ENCODE measurements at places on chromosomes 6 and 20.

GRCh38 chr6:134480593-134480992 is 162.7 kb upstream of the SGK1 start:
- DNase-seq: no peak

DNA sequence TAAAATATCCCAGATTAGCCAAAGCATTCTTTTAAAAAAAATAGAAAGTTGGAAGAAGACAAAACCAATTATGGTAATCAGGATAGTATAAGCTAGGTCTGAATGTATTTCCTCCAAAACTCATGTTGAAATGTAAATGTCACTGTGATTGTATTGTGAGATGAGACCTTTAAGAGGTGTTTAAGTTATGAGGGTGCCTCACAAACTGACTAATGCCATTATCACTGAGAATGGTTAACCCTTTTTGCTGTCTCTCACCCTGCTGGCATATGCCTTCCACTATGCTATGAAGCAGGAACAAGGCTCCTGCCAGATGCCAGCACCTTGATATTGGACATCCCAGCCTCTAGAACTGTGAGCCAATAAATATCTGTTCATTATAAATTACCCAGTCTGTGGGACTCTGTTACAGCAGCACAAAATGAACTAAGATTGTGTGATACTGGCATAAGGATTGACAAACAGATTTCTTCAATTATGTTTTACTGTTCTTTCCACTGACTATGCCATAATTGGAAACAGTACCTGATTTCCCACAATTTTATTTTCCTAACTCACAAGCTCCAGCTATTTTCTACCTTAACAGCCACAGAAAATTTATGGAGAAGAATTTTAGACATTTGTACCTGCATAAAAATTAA is 63.8 kb downstream of the IBTK start:
- no peak for DNase-seq

GRCh38 chr6:28643017-28643740 is 117.5 kb downstream of the GPX5 start:
- peak; percentile 52 for DNase-seq

DNA sequence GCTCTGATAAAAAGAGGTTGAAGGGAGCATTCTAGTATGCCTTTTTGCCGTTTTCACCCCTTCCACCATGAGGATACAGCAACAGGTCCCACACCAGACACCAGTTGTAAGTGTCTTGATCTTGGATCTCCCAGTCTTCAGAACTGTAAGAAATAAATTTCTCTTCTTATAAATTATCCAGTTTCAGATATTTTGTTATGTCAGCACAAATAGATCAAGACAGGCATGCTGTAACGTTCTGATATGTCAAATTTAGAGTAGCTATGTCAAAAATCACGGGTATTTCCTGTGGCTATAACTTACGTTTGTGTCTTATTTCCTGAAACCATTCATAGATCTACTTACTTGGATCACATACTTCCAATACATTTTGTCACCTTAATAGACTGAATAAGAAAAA is 55.9 kb upstream of the CD83 start:
- no peak for DNase-seq

DNA sequence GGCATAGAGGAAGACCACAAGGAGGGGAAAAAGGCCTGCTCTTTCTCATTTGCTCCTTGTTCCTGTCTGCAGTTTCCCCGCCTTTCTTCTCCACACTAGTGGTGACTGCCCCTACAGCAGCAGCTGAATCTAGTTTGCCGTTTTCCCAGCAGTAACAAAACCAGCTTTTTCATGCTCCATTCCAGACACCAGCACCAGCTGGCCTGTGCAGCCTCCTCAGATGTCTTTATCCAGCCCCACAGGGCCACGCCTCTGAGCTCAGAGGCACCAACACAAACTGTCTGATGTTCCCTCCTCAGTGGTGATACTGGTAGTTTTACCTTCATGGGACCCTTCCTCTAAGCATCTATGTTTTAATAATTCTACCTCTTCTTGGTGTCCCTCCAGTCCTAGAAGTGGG is 70.4 kb upstream of the SLC24A3 start:
- DNase-seq: no peak

- DNase-seq: no peak
These were observed 9.6 kb downstream of the LRP11 start for GRCh38 chr6:149854532-149854931.

- DNase-seq: no peak
These were observed 234.1 kb downstream of the SOX4 start for GRCh38 chr6:21827425-21828202.

- no peak for DNase-seq
These were observed 12.7 kb upstream of the EFHC1 start for GRCh38 chr6:52407467-52407866.

- DNase-seq: no peak
These were observed 43.4 kb downstream of the TAF8 start for GRCh38 chr6:42093582-42094329.

- DNase-seq: no peak
These were observed 23.0 kb upstream of the STK38 start for GRCh38 chr6:36570264-36570663.

- DNase-seq: no peak
These were observed at the start of gene PRELID3B for GRCh38 chr20:59042151-59042795. TSS of gene PRELID3B (minus strand) at chr20:59042786. CDS start at chr20:59042730, 56 bp downstream.

- no peak for DNase-seq
These were observed 103.0 kb downstream of the LMBRD1 start for GRCh38 chr6:69693762-69694161.

GRCh38 chr20:15406072-15406471 is 1068.7 kb upstream of the FLRT3 start:
- no peak for DNase-seq

DNA sequence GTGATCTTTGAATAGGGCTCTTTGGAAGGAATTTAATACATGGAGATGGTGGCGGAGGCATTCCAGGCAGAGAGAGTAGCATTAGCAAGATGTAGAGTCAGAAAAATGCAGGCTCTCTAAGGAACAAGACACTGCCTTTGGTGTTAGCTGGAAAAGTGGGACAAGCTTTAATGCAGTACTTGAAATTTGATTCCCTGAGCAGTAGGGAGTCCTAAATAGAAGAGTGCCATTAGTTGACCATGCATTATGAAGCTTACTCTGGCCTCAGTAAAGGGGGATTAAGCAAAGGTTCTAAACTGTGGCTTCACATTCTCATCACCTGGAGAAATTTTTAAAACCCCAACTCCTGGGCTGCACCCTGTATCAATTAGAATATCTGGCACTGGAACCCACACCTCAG is 494.8 kb upstream of the SOX4 start:
- no peak for DNase-seq

- DNase-seq: no peak
These were observed 37.1 kb upstream of the KCNK5 start for GRCh38 chr6:39266375-39266774.

DNA sequence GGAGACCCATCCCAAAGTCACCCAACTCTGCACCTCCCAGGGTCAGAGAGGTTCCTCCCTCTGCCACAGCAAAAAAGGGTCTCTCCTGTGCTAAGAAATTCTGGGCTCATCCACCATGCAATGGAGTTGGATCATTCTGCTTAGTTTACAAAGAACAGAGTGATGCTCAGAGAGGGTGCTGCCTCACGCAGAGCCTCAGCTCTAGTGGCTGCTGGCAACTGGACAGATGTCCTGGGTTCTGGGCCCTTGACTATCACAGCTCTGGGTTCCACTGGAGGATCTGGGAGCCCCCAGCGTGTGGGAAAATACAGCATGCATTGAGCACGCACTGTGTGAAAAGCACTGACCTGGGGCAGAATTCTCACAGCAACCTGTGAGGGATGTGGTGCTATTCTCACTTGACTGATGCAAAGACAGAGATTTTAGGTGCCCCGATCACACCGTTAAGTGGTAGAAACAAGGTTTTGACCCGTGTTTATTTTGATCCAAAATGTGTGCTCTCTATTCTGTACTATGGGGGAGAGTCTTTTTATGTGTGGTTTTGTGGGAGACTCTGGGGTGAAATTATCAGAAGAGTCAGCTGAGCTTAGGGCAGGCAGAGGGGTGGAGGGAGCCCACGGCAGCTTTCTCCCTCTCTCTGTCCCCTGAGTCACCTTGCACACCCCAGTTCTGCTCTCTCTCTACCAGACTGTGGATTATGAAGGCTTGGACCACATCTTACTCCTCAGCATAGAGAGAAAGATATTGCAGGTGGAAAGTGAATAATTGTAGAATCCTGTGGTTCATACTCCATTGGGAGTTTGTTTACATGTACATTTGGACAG is 19.9 kb downstream of the TREML4 start:
- DNase-seq: no peak

DNA sequence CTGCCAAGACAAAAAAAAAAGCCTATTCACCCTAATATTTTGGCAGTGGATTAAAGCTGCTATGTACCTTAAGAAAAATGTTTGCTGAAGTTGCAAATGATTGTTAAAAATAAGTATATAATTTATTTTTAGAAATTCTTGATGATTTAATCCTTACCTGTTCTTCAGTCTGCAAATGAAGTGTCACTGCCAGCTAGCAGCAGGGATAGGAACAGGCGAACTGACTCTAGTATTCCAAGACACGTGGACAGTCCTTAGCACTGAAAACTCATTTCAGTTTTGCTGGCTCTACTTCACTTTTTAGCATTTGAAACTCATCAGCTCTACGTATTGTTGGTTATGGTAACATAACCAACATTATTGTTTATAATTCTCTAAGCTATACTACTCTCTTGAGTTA is 204.4 kb upstream of the ID4 start:
- no peak for DNase-seq

DNA sequence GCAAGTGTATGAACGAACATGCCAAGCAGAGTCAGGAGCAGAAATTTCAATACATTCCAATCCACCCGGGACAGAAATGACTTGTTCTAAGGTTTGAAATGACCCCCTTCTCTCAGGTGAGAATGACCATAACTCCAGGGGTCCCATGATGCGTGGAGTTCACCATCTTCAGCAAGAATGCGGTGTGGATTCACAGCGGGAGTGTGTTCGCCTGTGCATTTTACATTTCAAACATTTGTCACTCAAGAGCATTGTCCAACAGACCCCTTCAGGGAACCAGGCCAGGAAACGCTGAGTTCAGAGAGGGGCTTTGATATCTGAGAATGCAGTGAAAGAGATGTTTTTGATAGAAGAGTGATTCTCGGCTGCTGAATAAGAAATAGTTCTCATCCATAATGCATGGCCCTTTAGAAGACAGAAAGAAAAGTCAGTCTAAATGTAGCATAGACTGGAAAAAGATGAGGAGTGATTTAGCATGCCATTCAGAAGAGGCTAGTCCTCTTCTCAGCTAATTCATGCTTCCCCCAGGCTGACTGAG is 200.3 kb upstream of the KCNG1 start:
- no peak for DNase-seq

DNA sequence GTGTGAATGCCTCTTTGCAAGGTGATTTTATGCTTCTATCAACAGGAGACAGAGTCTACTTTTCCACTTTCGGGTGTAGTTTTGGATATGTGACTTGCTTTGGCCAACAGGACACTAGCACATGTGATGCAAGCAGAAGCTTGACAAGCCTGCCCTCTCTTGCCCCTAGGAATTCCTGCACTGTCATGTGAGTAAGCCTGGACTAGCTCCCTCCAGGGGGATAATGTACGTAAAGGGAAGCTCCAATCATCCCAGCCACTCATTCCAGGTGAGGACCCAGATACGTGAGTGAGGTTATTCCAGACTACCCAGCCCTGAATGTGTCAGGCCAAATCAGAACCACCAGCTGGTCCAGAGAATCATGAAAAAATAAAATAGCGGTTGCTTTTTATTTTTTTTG is 33.3 kb downstream of the BEND3 start:
- DNase-seq: no peak

GRCh38 chr6:142878407-142878806 is 66.6 kb downstream of the HIVEP2 start:
- DNase-seq: no peak

- DNase-seq: no peak
These were observed 80.6 kb downstream of the OTOR start for GRCh38 chr20:16828666-16829305.

DNA sequence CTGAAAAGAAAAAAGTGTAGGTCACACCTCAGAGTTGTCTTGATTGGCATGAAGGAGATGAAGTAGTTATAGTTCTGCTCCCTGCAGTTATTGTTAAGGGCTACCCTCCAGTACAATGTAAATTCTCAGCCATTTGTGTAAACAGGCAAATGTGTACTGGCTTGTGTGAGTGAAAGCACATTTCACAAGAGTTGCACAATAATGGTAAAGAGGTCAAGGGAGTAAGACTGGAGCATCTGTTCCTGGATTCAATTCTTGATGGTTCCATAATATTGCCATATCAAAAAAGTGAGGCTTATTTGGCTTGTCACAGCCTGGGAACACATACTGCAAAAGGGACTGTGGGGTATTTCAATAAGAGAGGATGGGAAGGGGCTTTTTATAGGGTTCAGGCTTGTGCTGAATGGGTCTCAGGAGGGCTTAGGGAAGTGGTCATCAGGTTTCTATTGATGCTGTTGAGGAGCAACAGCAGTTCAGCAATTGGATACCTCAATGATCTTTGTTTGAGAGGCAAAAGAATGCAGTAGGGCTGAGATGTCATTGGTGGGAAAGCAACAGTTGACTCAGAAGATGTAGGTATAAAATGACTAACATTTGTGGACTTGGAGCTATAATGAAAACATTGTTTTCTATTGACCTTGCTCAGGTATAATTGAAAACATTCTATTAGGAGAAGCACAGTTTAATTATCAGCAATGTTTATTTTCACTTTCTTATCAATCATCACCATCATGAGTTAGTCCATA is 402.6 kb downstream of the BCKDHB start:
- no peak for DNase-seq

GRCh38 chr6:112030206-112030960 is 23.5 kb upstream of the CCN6 start:
- no peak for DNase-seq

- no peak for DNase-seq
These were observed 169.9 kb downstream of the CD24 start for GRCh38 chr6:106804346-106805335.

- DNase-seq: no peak
These were observed 349.8 kb upstream of the ARID1B start for GRCh38 chr6:156427345-156427744.

- no peak for DNase-seq
These were observed 143.3 kb upstream of the HDDC2 start for GRCh38 chr6:125445054-125445453.

DNA sequence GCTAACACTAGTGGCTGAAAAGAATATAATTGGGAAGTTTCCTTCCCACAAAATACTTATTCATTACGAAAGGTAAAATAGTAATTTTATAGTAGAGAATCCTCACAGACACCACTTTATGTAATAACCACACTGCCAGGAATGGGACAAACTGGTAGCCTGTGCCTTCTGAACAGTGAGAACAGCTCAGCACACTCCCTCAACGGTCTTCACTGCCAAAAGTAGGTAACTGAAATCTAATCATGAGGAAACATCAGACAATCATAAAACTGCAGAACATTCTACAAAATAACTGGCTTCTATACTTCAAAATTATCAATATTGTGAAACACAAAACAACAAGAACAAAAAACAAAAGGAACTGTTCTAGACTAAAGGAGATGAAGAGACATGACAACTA is 44.1 kb downstream of the NUP153 start:
- no peak for DNase-seq
